ENCODE measurements at places on chromosomes 16 and 17.
A peak's percentile ranks its signal among the peaks of the same experiment; 100 is the strongest.

- no peak for DNase-seq
These were observed 25.6 kb downstream of the MSI2 start for GRCh38 chr17:57281887-57282286.

GRCh38 chr16:73413091-73413829 lies 365.3 kb upstream of the ZFHX3 start:
- no peak for DNase-seq

DNA sequence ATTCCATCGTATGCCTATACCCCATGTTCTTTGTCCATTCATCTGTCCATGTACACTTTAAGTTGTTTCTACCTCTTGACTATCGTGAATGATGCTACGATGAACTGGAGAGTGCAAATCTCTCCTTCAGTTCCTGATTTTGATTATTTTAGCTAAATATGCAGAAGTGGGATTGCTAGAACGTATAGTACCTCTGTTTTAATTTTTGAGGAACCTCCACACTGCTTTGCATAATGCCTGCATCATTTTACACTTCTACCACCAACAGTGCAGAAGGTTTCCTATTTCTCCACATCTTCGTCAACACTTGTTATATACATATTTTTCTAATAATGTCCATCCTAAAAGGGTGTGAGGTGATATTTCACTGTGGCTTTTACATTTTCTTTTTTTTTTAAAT lies 43.9 kb downstream of the SDR42E1 start:
- DNase-seq, result no peak

GRCh38 chr17:41801374-41802271 lies 10.1 kb downstream of the P3H4 start:
- DNase-seq, result peak; percentile 77

DNA sequence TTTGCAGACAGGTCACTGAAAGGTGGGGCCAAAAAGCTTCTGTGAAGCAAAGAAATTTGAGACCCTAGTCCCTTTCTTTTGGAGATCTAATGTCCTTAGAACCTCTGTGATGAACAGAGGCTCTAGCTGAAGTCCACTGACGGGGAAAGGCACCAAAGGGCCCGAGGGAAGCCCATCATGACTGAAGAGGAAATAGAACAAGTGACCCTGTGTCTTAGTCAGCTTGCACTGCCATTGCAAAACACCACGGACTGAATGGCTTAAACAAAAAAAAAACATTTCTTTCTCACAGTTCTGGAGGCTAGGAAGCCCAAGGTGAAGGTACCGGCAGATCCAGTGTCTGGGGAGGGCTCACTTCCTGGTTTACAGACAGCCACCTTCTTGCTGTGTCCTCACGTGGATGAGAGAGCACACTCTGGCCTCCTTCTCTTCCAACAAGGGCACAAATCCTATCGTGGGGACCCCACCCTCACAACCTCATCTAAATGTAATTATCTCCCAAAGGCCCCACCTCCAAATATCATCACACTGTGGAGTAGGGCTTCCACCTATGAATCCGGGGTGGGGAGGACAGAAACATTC lies 24.3 kb upstream of the ASGR2 start:
- no peak for DNase-seq

DNA sequence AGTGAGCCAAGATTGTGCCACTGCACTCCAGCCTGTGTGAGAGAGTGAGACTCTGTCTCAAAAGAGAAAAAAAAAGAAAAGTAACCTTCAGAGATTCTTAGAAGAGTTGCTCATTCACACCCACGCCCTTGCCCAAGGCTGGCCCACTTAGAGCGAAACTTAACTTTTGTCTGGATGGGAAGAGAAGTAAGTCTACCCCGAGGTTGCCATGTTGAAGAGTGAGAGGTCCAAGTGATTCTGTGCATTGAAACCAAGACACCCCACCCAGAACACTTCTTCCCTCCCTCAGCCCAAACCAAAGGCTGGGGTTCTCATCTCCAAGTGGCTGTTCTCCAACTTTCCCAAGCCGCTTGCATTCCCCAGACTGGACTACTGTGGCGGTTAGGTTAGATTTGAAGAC lies 2.4 kb upstream of the CISD3 start:
- peak; percentile 79 for DNase-seq

DNA sequence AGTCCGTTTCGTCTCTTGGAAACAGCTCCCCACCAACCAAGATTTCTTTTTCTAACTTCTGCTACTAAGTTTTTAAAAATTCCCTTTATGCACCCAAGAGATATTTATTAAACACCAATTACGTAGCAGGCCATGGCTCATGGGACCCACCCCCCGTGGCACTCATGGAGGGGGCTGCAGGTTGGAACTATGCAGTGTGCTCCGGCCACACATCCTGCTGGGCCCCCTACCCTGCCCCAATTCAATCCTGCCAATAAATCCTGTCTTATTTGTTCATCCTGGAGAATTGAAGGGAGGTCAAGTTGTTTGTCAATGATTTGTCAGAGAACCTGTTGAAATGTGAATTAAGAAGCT lies 48.2 kb downstream of the IL21R start:
- no peak for DNase-seq
